ENCODE measurements at places on chromosomes 4 and X. TPM values are rescaled to one million over a fixed set of nuclear protein-coding genes. Genes with fewer than 3 reads are reported as not detected.

DNA sequence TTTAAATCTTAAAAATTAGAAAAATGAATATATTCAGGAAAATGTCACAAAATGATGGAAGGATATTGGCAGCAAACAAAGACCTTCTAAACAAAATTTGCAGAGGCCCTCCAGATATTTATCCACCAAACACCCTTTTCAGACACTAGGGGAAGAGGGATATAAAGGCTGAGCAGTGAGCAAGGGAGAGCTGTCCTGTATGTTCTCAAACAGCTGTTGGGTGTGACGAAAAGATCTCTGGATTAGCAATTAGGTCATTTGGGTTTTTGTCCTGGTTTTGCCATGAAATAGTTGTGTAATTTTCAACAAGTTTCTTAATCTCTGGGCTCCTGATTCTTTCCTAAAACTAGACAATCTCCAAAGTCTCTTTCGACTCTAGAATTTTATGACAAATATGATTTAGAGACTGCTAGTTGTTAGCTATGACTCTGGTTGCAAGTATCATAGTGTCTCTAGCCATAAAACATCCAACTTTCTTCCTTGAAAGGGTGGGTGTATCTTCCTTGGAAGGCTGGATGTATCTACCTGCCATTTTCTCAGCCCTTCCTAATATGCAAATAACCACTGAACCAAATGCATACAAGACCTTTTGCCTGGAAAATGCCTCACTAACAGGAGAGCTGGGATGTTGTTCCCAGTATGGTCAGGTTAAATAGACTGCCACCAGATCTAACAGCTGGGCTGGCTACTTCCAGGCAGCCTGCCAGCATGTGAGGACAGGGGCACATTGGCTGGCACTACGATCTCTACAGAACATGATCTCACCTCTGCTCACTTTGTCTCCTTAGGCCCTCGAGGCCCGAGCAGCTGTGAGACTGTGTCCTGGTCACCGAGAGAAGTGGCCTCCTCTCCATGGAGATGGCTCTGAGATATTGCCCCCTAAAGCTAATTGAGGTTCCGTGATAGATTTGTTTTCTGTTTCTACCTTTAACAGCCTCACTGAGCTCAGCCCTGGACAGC, 225.5 kb upstream of the JADE1 start:
- DNase-seq, result no peak

DNA sequence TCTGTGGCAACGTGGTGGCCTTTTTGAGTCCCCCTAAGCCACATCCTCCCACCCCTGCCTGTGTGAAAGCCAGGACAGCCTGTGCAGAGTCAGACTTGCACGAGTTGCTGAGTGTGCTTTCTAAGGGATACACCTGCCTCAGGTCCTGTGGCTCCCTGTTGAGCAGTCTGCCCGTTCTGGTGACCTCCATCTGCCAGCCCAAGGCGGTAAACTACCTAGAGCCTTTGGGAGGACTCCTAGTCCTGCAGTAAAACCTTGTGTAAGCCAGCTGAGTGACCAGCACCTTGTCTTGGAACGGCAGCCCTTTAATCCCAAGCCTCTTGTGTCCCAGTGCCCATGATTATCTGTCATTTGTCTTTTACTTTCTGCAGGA, 69.3 kb downstream of the NBDY start:
- no peak for DNase-seq

GLRB gene
- polyA plus RNA-seq, result 12.2 TPM

TCEANC gene
- polyA plus RNA-seq, result 5.8 TPM

DNA sequence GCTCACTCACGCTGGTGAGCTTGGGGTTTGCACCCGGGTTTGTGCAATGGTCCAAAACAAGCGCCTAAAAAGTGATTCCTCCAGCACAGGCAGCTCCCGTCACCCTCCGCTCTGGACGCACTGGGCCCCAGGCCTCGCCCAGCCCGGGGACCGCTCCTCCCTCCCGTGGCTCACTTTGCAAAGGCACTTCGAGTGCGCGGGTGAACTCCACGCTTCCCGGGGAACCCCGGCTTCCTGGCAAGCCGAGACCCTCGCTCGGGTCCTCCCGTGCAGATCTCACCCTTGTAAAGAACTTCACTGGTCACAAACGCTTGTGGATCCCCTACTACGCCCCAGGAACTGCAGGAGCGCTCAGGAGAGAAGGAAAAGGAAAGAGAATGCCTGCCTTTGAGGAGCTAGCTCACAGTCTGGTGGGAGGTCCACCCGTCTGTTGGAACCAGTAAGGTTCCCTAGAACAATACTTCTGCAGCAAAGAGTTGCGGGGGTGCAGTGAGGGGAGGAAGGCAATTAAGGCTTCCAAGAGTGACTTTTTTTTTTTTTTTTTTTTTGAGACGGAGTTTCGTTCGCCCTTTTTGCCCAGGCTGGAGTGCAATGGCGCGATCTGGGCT, at the start of gene CTPS2:
CTPS2 (minus strand) TSS at position 122 of the 608 bp plus-strand sequence. CDS start 9,767 bp downstream, outside the sequence.
- DNase-seq, result no peak

GRCh38 chrX:276581-277201, 4.5 kb upstream of the PLCXD1 start:
- DNase-seq, result no peak

DNA sequence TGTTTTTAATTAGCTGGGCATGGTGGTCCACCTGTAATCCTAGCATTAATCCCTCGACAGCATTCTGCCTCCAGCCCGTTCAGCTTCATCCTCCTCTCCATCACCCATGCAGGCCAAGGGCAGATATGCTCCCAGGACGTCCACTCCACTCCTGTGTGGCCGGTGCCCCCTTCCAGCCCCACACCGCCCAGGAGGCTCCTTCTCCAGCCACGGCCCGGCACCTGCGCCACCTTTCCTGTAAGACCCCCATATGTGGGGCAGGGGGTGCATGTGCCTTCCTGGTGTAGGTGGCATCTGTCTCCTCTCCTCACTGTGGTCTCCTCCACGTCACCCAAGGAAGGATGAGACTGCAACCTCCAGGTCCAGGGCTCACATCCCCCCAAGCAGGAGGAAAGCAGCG, 57.0 kb upstream of the MXD4 start:
- no peak for DNase-seq

DNA sequence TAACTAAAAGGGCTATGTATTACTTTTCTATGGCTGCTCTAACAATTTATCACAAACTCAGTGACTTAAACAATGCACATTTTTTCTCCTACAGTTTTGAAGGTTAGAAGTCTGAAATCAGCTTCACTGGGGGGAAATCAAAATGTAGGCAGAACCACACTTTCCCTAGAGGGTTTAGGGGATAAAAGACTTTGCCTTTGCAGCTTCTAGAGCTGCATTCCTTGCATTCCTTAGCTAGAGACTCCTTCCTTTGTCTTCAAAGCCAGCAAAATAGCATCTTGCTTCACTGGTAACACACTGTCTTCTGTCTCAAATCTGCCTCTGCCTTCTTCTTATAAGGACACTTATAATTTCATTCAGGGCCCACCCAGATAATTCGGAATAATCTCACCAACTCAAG, 152.4 kb upstream of the SPIN4 start:
- DNase-seq, result no peak

PJA1 gene
- polyA plus RNA-seq, result 95.0 TPM

OGT gene
- 188 TPM for polyA plus RNA-seq

DNA sequence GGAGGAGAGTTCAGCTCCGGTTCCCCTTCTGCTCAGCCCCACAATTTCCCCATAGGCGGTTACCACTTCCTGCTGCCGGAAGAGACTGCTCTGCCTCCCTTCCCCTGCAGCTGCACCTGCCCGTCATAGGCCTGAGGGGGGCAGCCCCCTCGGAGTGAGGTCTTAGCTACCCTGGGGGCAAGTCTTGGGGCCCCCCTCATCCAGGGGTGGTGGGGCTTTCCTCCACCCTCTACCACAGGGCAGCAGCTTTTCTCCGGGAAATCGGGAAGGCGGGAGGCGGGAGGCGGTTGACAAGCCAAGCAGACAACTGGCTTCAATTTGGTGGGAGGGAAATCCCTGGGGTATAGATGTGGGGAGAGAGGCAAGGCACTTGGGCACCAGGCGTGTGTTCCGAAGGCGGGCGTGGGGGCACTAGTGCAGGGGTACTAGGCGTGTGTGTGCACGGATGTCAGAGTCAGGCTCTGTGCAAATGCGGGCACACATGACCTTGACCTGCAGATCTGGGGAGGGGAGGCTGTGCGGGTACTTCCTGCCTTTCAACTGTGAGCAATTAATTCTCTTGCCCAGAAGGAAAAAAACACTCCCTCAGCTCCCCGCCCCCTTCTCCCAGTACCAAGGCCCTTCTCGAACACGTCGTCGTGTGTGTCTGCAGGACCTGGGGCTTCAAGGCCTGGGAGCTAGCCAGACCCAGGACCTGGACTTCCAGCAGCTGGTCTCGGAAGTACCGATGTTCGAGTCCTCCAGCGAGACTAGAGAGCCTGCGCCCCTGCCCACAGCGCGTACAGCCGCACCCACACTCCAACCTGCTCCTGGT, 1.0 kb upstream of the ARHGAP4 start:
- no peak for DNase-seq

ATP1B4 gene
- 0.01 TPM for polyA plus RNA-seq

DNA sequence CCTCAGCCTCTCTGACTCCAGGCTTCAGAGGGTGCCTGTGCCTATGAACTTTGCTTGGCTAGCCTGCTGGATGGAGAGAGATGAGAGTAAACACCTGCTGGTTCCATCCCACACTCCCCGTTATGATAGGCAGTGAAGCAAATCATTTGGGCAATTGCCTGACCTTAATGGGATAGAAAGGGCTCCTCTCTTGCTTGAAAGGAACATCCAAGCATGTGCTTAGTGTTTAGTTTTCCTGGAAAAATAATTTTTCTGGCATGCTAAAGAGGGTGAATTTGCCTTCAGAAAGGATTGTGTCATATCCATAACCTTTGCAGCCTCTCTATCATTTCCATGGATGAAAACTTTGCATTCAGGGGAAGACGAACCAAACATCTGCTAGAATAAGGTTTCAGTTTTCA, 10.8 kb downstream of the PLAC1 start:
- DNase-seq, result no peak

GRCh38 chrX:31508338-31508737, 436.5 kb upstream of the FTHL17 start:
- DNase-seq, result no peak

GRCh38 chr4:151256134-151256533, 20.8 kb upstream of the PRSS48 start:
- DNase-seq, result no peak

DNA sequence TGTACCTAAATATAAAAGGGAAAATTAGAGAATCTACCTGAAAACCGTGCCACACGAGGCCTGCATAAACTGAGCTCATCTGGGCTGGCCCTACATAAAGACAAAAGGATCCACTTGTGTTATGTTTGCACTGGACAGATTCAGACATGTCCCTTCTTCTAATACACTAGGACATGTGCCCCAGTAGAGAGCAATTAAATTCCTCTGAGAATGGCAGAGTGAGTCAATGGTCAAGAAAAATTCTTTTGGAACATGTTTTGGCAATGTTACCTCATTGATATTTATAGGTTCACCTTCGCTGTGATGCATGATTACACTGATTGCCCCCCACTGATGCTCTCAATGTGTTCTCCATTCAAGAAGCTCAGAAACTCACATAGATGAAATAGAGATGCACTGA, 95.2 kb downstream of the MANBA start:
- no peak for DNase-seq

DNA sequence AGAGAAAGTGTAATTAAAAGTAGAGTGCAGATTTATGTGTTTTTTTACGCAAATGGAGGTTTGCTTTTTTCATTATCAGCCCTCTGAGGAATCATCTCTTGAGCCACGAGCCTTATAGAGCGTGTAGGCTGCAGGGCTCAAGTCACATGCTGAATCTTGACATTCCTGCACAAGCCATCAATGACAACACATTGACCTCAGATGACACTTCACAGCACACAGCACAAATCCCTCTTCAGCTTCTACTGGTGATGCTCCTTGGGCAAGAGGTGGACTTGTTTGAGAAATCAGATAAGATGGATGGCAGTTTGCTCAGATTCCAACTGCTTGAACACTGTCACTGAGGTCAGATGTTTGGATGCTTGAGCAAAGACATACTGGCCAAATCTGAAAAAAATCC, 250.6 kb downstream of the SNCA start:
- no peak for DNase-seq

BTC gene
- polyA plus RNA-seq, result 8.0 TPM

DNA sequence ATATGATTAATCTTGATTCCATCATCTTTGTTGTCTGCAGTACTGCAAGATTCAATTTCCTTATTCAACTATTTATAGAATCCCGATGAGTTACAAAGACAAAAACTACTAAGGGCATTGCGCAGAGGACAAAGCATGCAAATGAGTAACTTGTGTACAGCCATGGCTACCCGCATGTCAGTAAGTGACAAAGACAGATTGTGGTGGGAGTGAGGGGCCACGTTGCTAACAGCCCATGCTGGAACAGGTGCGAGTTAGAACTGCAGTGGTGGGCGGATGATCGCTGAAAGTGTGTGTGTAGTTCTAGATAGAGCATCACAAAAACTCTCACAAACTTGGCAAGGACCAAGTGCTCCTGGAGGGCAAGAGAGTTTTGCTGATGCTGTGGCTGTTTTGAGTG, 49.5 kb downstream of the ACOX3 start:
- no peak for DNase-seq

DNA sequence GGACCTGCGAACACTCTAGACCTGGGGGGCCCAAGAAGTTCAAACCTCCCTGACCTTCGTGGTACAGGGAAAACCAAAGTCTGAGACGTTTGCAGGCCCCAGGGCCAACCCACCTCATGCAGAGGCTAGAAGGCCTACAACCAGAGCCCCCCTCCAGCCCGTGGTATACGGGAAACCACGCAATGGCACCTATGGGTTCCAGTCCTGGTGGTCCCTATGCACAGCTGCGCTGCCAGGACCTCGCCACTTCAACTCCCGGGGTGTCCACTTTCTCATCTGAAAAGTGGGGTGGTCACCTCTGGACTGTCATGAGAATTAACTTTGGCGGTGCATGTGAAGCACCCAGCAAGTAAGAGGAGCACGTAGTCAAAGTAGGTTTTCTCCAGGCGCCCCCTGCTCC, 8.4 kb upstream of the MSX1 start:
- DNase-seq, result no peak

DNA sequence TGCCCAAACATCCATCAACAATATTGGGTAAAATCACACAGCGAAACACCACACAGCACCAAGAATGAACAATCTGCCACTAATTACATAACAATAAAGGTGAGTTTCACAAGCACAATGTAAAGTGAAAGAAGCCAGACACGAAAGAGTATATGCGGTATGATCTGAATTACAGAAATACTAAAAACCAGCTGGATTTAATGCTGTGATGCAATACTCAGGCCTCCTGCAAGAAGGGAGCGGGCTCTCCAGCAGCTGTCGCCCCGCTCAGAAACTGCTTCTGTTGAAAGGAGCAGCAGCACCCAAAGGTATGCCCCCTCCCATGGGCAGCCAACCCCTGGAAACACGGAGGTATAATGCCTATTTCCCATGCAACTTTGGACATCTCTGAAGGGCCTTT, 77.0 kb downstream of the PAPSS1 start:
- no peak for DNase-seq

APLN gene
- 6.0 TPM for polyA plus RNA-seq

- DNase-seq, result no peak
Measured at GRCh38 chr4:53706422-53707032, 115.2 kb upstream of the LNX1 start.
